Natural killer cell (primary cell): ENCODE measurements at places on chromosomes 1 and 21. TPM values are rescaled to one million over a fixed set of nuclear protein-coding genes. Genes with fewer than 3 reads are reported as not detected.

GRCh38 chr1:169802888-169803287 is 8.2 kb upstream of the METTL18 start:
- no peak overlapping the region for H3K4me3 ChIP-seq
- peaks cover 12% of the 10 kb centered on the region for H3K36me3 ChIP-seq

DNA sequence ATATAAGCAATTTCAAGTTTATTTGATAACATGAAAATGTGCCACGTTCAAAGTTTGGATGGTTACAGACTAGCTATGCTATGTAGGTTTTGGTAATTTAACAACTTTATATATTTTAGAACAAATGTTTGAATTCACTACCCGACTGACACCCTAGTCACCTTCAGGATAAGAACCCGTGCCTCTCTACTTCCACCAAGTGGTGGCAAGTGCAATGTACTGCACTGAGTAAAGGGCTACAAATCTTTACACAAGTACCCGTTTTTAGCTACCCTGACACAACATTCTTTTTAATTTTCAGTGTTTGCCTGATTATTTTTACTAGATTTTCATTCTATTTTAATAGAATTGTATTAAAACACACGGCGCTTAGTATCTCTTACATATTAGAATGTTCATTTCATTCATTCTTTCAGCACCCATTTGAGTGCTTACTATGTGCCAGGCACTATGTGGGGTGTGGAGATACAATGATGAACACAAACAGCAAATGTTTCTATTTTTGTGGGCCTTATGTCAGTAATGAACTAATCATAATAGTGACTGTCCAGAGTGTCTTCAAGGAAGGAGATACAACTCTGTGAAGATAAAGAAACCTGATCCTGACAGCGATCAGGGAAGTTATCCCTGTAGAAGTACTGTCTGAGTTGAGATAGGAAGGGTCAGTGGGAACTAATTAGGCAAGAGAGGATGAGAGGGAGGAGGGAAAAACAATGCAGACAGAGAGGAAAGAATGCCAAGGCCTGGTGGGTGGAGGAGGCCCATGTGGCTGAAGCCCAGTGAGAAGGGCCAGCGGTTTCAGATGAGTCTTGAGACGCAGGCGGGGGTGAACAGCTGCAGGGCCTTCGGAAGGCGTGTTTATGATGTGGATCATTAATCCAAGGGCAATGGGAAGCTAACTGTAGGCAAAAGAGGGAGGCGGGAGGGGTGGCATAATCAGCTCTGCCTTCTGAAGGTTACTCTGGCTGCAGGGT is 3.8 kb downstream of the LCA5L start:
- DNase-seq = no peak
- peaks cover 9% of the 10 kb centered on the region for H3K4me1 ChIP-seq
- no peak overlapping the region for H3K27ac ChIP-seq
- no peak overlapping the region for H3K4me3 ChIP-seq

- peaks cover 20% of the 10 kb centered on the region for H3K4me1 ChIP-seq
- DNase-seq = no peak
- no peaks in the 10 kb centered on the region for H3K27me3 ChIP-seq
Measured at GRCh38 chr1:110205591-110206155, 4.4 kb upstream of the KCNC4 start.

DNA sequence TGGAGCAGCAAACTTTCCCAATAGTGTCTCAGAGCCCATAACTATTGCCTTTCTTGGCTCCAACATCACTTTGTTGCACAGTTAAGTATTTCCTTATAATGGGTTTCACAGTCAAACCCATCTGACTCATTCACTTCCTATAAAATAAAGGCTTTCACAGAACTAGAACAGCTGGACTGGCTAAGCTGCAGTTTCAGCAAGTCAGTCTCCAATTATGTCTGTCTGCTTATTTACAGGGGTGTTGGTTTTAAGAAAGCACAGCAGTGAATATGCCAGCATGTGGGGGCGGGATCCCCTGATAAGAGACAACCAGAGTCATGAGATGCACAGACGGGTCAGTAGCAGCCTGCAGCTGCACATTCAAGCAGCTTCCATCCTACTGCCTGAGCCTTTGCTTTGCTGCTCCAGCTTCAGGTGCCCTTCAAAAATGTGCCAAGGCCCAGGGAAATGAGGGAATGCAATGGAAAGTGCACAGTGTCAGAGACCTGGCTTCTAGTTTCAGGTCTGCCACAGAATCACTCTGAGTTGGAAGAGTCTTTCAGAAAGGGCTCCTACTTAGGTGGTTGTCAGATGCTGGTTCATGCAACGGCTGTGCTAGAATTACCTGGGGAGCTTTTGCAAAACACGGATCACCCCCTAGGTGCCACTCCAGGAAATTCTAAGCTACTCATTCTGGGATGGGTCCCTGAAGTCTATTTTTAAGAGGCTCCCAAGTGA is 24.8 kb downstream of the RNF19B start:
- peaks cover 6% of the 10 kb centered on the region for H3K4me1 ChIP-seq
- peaks cover 75% of the 10 kb centered on the region for H3K36me3 ChIP-seq
- DNase-seq = no peak
- no peak overlapping the region for H3K4me3 ChIP-seq
- H3K27me3 ChIP-seq = no peaks in the 10 kb centered on the region
- no peak overlapping the region for H3K27ac ChIP-seq

- H3K27ac ChIP-seq = no peak overlapping the region
- H3K27me3 ChIP-seq = no peaks in the 10 kb centered on the region
- no peak for DNase-seq
- H3K4me1 ChIP-seq = no peaks in the 10 kb centered on the region
- H3K4me3 ChIP-seq = no peak overlapping the region
- H3K36me3 ChIP-seq = no peaks in the 10 kb centered on the region
Measured at GRCh38 chr1:22248746-22249145, 105.8 kb upstream of the WNT4 start.

DNA sequence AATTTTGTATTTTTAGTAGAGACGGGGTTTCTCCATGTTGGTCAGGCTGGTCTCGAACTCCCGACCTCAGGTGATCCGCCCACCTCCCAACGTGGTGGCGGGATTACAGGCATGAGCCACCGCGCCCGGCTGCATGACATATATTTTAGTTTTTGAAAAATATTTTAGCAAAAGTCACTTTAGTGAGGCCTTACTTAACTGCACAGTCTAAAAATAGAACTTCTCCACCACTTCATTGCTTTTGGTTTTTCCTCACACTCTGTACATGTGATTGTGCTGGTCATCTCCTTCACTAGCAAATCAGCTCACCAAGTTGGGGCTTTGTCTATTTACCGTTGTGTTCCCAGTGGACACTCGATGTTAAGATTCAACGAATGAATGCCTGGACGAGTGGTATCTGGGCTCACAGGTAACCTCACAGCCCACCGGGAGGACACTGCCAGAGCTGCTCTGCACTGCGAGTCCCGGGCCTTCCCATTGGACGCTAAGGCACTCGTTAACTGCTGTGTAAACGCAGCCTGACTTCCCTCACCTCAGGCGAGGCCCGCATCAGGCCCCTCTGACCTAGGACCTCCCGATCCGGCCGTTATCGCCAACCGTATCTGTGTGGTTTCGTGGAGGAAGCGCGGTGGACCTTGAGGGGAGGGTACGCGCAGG is 14.0 kb upstream of the ZNF692 start:
- H3K27me3 ChIP-seq = no peaks in the 10 kb centered on the region
- peaks cover 17% of the 10 kb centered on the region for H3K4me1 ChIP-seq
- no peaks in the 10 kb centered on the region for H3K36me3 ChIP-seq

DNA sequence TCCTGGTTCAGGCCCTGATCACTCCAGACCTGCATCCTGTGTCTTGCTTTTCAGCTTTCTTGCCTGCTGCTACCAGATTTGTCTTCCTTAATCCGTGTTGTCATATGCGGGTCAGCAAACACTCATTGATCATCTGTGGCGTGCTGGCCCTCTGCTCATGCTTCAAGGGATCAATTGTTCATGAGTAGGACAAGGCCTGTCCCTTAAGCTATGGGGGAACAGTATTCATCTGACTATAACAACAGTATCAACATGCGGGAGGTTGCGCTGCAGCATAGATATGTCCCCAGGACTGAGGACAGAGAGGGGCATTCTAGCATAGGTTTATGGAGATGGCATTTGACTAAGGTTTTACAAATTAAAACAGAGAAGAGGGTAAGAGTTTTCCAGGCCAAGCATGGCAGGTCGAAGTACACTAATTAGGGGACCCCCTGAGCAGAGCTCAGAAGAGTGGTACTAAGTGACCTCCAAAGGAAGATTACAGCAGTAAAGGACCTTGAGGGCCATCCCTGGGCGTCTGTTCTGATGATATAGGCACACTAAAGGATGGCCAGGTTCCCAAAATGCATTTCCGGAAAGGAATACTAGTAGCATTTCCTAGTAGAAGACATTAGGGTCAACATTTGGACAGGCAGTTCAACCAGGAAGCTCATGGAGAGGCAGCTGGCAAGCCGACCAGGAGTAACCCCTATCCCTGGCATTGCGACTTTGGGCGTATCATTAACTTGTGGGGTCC is 811 bp upstream of the ZNF672 start:
- H3K36me3 ChIP-seq = no peaks in the 10 kb centered on the region
- H3K4me1 ChIP-seq = peaks cover 24% of the 10 kb centered on the region
- no peak for DNase-seq

GRCh38 chr1:173044656-173045055 is 6.1 kb downstream of the TNFSF18 start:
- no peak overlapping the region for H3K27ac ChIP-seq
- no peak for DNase-seq
- no peak overlapping the region for H3K4me3 ChIP-seq
- no peaks in the 10 kb centered on the region for H3K27me3 ChIP-seq
- no peaks in the 10 kb centered on the region for H3K4me1 ChIP-seq
- no peaks in the 10 kb centered on the region for H3K36me3 ChIP-seq

GRCh38 chr1:155206891-155207805 is 549 bp downstream of the THBS3 start:
- no peak overlapping the region for H3K4me3 ChIP-seq
- peaks cover 26% of the 10 kb centered on the region for H3K4me1 ChIP-seq
- no peaks in the 10 kb centered on the region for H3K36me3 ChIP-seq
- peak; percentile 87 for DNase-seq

DNA sequence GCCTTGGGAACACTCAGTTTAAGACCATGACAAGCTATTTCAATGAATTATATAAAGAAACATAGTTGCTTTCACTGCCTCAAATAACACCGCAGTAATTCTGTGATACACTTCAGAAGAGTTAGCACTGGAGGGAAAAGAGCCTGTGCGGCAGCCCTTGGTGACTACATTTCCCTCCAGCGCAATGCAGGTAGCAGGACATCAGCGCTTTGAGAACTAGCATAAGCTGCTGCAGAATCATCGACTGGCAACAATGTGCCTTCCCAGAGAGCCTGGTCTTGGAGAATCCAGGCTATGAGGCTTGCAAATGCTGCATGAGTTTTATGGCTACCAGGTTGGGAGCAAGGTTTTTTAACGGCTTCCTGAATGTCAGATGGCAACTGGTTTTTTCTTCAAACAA is 7.5 kb downstream of the NRIP1 start:
- H3K27ac ChIP-seq = no peak overlapping the region
- H3K36me3 ChIP-seq = no peaks in the 10 kb centered on the region
- DNase-seq = no peak
- peaks cover 4% of the 10 kb centered on the region for H3K4me1 ChIP-seq
- H3K27me3 ChIP-seq = no peaks in the 10 kb centered on the region
- no peak overlapping the region for H3K4me3 ChIP-seq

DNA sequence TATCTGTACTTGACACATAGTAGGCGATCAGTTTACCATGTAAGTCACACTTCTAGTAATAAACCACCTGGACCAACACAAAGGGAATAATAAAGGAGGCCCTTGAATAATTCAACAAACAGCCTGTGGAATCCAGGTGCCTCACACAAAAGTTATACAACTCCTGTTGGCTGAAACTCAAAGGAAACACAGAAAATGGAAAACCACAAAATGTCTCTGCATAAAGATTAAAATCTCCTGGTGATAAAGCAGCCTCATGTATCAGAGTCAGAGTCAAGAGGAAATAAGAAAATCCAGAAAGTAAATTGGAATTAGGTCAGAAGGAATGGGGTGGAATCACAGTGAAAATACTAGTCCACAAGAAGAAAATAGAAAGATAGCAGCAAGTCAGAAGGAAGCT is 592.5 kb downstream of the NPHP4 start:
- H3K36me3 ChIP-seq = no peaks in the 10 kb centered on the region
- no peaks in the 10 kb centered on the region for H3K27me3 ChIP-seq
- H3K27ac ChIP-seq = no peak overlapping the region
- DNase-seq = no peak

GRCh38 chr1:65011983-65012382 is 45.6 kb upstream of the JAK1 start:
- no peak overlapping the region for H3K4me3 ChIP-seq
- H3K4me1 ChIP-seq = peaks cover 33% of the 10 kb centered on the region
- peak; percentile 17 for DNase-seq

GRCh38 chr1:66403007-66403731 is 130.8 kb upstream of the SGIP1 start:
- no peaks in the 10 kb centered on the region for H3K27me3 ChIP-seq
- no peak overlapping the region for H3K4me3 ChIP-seq
- no peak for DNase-seq
- no peaks in the 10 kb centered on the region for H3K36me3 ChIP-seq

DNA sequence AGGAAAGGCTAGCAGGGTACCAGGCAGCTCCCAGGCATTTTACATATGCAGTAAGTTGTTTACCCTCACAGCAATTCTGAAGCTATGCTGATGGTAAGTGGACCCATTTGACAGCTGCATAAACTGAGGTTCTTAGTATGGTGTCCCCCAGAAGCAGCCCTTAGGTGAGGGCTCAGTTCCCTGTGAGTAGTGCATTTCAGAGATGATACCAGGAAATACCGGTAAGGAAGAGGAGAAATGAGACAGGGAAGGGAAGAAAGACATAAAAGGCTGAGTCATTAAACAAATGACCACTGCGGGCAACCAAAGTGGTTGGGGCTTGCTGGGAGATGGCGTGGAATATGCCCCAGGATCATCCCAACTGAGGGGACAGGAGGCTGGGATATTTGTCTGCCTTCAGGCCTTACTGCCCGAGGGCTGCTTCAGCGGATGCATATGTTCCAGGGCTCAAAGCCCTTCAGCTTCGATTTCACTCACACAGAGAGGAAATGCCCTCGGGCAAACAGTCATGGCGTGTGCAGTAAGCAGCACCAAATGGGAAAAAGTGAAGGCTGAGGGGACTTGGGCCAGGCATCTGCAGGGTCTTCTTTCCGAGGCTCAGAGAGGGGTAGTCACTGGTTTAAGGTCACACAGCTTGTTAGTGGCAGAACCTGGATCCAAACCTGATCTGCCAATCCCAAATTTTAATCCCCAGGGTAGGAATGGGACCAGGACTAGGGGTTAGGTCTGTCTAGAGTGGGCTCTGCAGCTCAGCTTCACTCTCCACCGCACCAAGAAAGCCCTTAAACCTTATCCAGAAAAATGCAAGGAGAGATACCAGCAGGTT is 133.7 kb upstream of the RUNX3 start:
- no peaks in the 10 kb centered on the region for H3K36me3 ChIP-seq
- H3K4me3 ChIP-seq = no peak overlapping the region

DNA sequence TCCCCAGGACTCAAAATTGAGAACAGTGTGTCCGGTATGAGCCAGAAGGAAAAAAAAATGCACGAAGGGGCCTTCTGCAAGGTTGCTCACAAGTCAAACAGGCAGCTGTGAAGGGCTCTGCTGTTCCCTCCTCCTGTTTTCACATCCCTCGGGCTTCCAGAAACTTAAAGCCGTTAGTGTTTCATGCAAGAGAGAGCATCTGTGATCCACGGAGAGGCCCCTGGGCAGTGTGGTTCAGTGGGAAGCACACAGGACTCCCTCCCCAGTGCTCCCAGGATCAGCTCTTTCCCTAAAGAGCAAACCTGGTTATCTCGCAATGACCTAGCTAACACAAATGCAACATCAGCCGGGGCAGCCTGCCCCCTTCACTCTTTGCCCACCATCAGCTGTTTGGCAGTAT is 2.9 kb upstream of the MATN1 start:
- H3K36me3 ChIP-seq = peaks cover 5% of the 10 kb centered on the region
- H3K4me1 ChIP-seq = peaks cover 37% of the 10 kb centered on the region
- no peaks in the 10 kb centered on the region for H3K27me3 ChIP-seq
- no peak overlapping the region for H3K27ac ChIP-seq

TLCD4 gene
- total RNA-seq = 0.49 TPM

TNNI3K gene
- total RNA-seq = 0.72 TPM

TESK2 gene
- 6.0 TPM for total RNA-seq

UBASH3A gene
- 2.0 TPM for total RNA-seq

RGS18 gene
- total RNA-seq = 17.2 TPM

S100A8 gene
- total RNA-seq = 220 TPM
